Activated CD4-positive, CD25-positive, alpha-beta regulatory T cell (primary cell): ENCODE measurements at places on chromosomes 1 and 21.

DNA sequence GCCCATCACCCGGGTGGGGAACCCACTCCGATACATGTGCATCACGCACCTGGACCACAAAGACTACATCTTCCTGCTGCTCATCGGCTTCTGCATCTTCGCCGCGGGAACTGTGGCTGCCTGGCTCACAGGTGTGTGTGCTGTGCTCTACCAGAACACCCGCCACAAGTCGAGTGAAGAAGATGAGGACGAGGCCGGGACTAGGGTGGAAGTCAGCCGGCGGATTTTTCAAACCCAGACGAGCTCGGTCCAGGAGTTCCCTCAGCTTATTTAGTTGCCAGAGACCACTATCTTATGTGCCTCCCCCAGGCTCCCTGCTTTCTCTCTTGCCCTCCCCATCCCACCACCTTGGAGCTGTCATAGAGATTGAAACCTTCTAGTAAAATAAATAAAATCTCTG lies 19.8 kb downstream of the LRRC52 start:
- DNase-seq, result no peak

DNA sequence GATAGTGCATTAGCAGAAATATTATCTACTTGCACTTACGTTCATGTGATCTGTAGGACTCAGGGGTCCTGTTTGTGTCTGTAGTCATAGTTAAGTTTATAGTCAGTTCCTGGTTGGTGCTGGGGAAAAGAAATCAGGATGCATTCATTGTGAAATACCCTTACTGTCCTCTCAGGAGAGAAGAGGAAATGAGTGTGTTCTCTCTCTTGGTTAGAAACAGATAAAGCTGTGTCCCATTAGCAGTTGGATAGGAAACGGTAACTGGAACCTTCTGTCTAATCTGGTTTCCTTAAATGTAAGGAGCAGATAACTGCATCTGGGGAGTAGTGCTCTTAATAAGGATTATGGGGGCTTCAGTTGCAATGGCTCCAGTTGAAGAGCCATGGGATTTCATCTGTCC lies 8.9 kb downstream of the SDCCAG8 start:
- DNase-seq, result no peak

DNA sequence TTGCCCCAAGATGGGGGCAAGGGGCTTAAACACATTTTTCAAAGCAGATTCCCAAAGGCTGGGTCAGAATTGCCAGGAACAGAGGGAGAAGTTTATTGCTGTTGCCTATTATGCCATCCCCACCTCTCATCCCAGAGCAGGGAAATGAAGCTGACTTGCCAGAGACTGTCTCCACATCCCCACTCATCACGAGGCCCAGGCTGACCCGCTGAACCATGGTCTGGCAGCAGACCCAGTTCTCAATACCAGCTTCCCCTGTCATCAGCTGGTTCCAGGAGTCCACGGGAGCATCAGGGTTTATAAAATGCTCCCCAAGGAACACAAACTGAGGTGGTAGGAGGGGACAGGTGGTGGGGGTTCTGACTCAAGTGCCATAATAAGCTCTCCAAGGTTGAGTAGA lies 605.9 kb downstream of the NPHP4 start:
- DNase-seq, result no peak

- no peak for DNase-seq
Observed at GRCh38 chr1:9084906-9085305, 15.5 kb upstream of the SLC2A5 start.

DNA sequence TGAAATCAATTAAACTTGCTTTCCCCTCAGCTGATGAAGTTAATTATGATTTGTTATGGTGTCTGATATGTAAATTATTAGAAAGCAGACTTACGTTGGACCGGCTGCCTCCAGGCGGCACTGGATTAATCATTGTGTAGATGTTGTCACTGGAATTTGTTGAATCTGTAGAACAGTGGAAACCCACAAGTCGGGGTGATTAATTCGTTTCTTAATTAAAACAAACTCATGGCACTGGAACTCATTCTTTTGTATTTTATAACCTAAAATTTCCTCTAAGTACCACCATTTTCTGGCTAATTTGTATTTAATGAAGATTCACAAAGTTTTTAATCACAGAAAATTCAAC lies 39.0 kb downstream of the MRPL37 start:
- no peak for DNase-seq

DNA sequence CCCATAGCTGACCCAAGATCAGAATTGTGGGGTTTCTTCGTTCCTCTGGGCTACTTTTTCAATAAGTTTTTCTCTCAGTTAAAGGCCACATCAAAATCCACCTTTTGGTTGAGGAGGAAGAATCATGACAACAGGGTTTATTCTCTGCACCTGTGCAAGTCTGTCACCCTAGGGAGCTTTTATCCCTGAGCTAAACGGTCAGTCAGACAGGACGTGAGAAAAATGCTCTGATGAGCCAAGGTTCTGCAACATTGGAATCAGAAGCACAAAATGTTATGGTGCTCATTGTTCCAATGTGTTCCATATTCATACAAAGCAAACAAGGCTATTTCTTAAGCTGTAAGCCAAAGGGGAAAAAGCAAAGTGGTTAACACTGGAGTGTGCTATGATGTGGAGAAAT lies 7.4 kb upstream of the ERICH3 start:
- DNase-seq, result no peak

DNA sequence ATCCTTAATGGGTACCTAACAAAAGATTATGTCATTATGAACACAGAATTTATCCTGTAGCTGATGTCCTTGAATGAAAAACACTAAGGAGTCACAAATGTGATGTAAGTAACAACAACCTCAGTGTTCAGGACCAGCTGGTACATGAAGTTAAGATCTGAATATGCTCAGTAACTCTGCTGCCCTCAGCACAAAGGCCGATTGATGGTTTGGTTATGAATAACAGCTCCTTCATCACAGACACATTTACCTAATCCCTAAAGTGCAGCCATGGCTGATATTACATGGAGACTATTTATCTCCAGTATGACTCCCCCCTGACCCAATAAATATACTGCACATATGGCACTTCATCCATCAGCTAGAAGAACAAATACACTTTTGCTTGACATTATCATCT lies 75.2 kb downstream of the PLPPR5 start:
- DNase-seq, result no peak

DNA sequence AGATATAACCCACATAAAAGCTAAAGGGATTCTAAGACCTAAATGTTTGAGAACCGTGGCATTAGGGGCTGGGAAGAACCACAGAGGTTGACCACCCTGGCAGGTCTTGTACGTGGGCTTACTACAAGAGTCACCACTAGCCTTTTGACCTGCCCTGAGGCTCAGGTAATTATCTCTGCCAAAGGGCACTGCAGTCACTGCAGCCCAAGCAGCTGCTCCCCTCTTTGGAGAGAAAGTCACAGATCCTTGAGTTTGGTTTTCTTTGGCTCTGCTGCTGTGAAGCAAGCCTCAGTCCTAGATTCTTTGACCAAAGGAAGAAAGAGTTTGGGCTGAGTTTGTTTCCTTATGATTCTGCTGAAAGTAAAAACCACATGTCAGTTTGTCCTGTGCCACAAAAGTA lies 11.6 kb downstream of the PARK7 start:
- DNase-seq, result no peak

DNA sequence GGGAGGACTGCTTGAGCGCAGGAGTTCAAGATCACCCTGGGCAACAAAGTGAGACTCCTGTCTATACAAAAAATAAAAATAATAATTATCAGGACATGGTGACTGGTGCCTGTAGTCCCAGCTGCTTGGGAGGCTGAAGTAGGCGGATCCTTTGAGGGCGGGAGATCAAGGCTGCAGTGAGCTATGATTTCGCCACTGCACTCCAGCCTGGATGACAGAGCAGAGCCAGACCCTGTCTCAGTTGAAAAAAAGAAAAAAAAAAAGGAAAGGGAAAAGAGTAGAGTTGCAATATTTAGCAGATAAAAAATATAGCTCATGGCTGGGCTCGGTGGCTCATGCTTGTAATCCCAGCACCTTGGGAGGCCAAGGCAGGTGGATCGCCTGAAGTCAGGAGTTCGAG lies 3.3 kb upstream of the S1PR1 start:
- no peak for DNase-seq

DNA sequence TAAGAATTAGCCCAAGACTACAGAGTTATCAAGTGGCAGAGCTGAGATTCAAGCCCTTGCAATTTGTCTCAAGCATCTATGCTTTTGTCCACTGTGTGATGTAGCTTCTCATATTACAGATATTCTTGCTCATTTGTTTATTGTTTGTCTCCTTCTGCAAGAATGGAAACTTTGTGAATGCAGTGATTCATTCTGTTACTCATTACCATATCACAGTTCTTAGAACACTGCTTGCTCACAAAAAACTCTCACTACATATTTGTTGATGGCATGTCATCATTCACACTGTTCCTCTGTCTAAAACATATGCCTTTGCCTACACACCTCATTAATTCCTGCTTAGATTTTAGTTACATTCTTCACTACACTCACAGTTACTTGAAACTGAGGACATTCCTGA lies 1198.9 kb downstream of the PLA2G4A start:
- no peak for DNase-seq

DNA sequence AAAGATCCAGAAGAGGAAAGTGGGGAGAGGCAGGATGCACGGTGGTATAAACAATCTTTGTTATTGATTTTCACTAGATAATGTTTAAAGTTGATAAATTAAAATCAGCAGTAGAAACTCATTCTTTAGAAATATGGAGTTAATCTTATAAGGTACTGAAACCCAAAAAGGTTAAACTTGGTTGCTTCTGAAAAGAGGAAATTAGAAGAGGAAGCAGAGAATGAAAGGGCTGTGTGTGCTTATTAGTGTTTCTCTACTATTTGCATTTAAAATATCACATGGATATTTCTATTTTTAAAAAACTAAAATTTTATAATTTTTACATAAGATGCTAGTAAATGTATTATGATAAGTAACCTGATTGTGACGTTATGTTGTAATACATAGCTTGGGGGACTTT lies 24.4 kb downstream of the C1orf141 start:
- DNase-seq, result no peak

- no peak for DNase-seq
Observed at GRCh38 chr1:191609305-191609704, 549.0 kb upstream of the RGS18 start.

- no peak for DNase-seq
Observed at GRCh38 chr1:212754193-212754592, 37.4 kb downstream of the NSL1 start.

- no peak for DNase-seq
Observed at GRCh38 chr1:2474933-2475371, 1.1 kb upstream of the PLCH2 start.

DNA sequence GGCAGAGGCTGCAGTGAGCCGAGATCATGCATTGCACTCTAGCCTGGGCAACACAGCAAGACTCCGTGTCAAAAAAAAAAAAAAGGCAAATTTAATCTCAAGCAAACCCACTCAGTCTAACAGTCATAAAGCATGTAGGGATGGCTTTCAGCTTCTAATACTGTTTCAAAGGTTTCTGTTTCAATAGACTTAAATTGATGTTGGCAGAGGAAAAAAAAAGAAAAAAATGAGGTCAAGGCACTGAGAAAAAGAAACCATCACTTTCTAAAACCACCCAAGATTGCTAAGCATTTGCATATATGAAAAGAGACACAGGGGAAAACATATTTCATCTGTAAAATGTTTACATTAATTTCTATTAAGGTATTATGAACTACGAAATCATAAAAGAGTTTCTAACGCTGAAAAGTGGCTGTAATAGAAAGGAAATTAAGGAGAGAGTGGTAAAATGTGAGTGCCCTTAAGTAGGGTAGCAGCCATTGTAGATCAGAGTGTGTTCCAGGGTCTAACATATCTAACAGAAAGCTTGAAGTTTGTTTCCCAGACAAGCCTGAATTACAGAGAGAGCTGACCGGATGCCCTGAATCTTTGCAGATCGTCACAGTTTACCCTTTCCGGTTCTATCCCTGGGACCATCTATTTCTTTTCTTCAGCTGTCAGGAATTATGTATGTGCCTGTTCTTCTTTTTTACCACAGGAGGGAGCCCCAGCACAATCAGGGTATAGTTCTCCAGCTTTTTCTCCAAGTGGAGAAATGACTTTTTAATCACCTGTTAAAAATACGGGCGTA lies 70.0 kb downstream of the PLD5 start:
- DNase-seq, result no peak

GRCh38 chr1:197725044-197725443 lies 50.2 kb downstream of the DENND1B start:
- no peak for DNase-seq

GRCh38 chr1:246245541-246245940 lies 261.5 kb downstream of the SMYD3 start:
- DNase-seq, result no peak

DNA sequence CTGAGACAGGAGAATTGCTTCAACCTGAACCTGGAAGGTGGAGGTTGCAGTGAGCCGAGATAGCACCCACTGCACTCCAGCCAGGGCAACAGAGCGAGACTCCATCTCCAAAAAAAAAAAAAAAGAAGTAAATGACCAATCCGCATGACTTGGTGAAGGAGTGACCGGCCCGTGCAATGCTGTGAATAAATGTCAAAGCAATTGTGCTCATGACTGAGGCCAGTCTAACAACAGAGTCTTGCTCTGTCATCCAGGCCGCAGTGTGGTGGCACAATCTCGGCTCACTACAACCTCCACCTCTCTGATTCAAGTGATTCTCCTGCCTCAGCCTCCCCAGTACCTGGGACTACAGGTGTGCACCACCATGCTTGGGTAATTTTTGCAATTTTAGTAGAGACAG lies 27.8 kb upstream of the SLC19A1 start:
- DNase-seq, result no peak

DNA sequence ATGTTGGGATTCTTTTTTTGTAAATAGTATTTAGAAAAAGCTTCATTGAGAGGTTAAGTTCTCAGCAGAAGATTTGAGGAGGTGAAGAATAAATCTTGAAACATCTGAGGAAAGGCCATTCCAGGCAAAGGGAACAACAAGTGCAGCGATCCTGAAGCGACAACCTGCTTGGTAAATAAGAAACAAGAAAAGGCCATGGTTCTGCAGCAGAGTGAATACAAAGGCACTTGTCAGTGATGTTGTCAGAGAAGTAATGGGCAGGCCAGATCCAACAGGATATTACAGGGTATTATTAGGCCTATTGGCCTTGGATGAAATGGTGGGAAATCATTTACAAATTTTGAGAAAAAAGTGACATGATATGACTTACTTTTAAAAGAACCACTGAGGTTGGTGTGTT lies 960.0 kb downstream of the PLA2G4A start:
- no peak for DNase-seq

DNA sequence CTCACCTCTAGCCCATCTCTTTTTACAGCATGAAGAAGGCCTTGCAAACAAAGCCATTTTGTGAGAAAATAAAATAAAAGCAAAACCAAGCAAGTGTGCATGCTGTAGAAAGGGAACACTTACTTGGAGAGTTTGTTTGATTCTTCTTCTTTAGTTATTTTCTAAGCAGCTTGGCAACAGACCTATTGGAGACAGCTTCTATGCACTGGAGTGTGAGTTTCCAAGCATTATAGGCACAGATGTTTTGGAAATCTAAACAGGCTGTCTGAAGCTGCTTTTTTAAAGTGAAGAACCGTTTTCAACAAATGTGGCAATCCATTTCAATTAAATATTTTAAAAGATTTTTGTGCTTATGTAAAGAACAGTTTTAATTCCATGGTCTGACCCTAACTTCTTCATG lies 76.6 kb downstream of the NGF start:
- DNase-seq, result no peak

GRCh38 chr1:236494586-236495466 lies 29.0 kb upstream of the LGALS8 start:
- no peak for DNase-seq
